ENCODE measurements at places on chromosomes 5 and 9. TPM values are rescaled to one million over a fixed set of nuclear protein-coding genes. Genes with fewer than 3 reads are reported as not detected.

GRCh38 chr5:169071-169727 lies 22.1 kb upstream of the LRRC14B start:
- DNase-seq: no peak

GRCh38 chr5:111004291-111004690 lies 67.2 kb upstream of the TSLP start:
- DNase-seq: no peak

GRCh38 chr9:81289622-81290021 lies 399.7 kb downstream of the TLE1 start:
- no peak for DNase-seq

GRCh38 chr9:18358325-18358724 lies 115.6 kb upstream of the ADAMTSL1 start:
- DNase-seq: no peak

Gene APBB3
- 21.9 TPM for polyA plus RNA-seq

- DNase-seq: no peak
Observed at GRCh38 chr5:24525414-24525813, 119.4 kb downstream of the CDH10 start.

DNA sequence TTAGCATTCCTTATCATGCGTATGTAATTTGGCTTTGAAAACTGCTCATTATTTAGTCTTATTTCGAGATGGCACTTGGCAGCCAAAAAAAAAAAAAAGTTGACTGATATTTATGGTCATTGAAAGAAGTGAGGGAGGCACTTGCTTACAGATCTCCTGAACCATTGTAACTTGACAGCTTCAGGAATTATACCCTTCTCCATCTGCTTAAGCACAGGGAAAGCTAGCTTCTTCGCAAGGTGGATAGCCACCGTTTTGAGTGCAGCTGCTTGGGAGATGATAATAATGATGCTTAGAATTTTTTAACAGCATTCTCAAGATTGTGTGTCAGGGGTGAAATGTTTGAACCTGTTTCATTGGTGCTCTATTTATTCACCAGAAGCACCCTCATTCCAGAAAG lies 116.1 kb downstream of the GIN1 start:
- no peak for DNase-seq

Gene PFN3
- not detected for polyA plus RNA-seq

- no peak for DNase-seq
Observed at GRCh38 chr9:134707031-134707680, 65.6 kb downstream of the COL5A1 start.

Gene RANBP3L
- polyA plus RNA-seq: not detected

GRCh38 chr5:157748760-157749461 lies 5.4 kb downstream of the LSM11 start:
- no peak for DNase-seq

- no peak for DNase-seq
Observed at GRCh38 chr9:130675396-130675795, 11.0 kb downstream of the PRDM12 start.

DNA sequence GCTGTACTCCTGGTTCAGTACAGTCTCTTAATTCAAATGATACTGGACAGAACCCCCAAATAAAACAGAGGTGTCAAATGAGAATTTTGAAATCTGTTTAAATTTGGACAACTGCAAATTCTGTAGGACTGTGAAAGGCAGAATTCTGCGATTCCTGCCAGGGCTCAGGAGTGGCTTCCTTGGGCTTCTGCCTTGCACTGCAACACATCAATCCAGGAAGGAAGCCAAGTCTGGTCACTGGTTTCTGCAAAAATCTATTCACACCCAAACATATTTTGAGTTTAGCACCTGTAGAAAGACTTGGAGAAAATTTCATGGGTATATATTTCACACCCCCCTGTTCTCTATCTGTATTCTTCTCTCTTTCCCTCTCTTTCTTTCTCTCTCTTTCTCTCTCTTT lies 37.5 kb upstream of the FST start:
- no peak for DNase-seq

GRCh38 chr9:96232539-96233241 lies 69.3 kb downstream of the HSD17B3 start:
- no peak for DNase-seq

Gene PDE8B
- polyA plus RNA-seq: 0.20 TPM

- DNase-seq: no peak
Observed at GRCh38 chr5:107517185-107518033, 153.3 kb downstream of the EFNA5 start.

DNA sequence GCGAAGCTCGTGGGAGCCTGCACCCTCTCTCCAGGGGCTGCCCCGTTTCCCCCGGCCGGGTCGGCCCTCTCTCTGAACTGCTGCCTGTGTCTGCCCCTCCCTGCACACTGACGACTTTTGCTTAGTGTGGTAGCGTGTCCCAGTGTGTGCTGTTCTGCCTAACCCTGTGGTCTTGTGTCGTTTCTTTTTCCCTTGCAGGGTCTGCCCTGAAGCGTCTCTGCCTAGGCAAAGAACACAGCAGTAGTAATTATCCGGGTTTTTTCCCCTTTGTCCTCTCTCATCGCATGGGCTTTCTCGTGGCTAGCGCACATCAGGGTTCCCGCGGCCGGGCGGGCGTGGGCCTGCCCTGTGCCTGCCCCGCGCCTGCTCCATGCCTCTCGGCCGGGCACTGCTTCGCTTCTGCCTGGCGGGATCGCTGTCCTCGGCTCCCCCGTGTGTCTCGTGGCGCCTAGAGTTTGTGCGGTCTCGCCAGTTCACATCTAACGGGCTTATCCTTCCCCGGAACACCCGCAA lies 122.7 kb downstream of the WNK2 start:
- DNase-seq: no peak

GRCh38 chr5:25362799-25363198 lies 718.0 kb upstream of the CDH10 start:
- DNase-seq: no peak

Gene LHX3
- 0.03 TPM for polyA plus RNA-seq

DNA sequence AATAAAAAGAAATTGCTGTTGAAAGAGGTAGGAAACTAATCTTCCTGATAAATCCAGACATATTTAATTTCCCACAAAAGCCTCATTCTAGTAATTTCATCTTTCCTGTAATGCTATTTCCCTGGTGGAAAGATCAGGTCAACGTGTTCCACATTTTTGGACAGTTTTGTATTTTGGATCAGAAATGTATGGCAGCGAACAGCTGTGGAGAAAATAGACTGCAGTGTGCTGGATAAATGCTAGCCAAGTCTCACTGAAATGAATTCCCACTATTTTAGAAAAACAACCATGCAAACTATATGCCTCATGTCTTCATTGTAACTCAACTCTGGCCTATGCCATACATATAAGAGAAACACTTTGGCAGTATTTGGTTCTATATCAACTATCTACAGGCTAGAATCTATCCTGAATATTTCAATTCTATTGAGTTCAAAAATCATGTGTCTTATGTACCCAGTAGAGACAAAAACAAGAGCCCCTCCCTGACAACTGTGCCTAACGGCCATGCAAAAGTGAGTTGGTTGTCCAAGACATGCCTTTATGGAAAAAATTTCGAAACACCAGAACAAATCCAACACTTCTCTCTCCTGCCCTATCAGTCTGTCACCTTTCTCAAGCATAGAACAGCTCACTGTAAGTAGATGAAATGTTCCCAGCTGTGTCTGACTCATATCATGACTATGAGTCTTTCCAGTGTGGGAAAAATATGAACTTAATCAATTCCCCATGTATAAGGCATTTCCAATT lies 191.3 kb upstream of the NREP start:
- no peak for DNase-seq

DNA sequence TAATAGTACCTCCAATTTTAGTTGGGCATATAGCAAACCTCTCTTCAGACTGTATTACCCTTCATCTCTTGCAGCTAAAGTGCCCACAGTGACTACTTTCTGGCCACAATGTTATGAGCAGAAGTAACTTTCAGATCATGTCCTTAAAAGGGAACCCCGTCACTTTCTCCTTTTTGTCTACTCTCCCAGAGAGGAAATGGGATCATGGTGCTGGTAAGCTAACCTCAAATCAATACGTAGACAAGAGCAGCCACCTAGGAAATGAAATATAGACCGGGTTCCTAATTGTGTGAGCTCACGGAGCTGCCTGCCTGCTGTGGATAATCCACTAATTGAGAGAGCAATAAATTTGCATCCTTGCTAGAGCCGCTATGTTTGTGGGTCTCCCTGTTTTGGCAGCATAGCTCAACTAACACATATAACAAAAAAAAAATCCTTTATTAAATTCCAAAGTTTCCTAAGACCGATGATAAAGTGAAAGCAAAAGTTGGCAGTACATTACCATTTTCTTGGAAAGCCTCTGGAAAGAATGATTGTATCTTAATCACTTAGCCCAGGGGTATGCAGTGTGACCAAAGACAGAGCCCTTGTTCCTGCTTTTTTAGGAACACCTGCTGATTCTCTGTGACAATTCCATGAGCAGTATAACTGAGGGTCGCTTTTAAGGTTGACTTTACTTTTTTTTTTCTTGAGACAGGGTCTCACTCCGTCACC lies 5.6 kb upstream of the IL7R start:
- DNase-seq: no peak

Gene ANKRD31
- polyA plus RNA-seq: 0.02 TPM

Gene ZNF354C
- polyA plus RNA-seq: 0.64 TPM

DNA sequence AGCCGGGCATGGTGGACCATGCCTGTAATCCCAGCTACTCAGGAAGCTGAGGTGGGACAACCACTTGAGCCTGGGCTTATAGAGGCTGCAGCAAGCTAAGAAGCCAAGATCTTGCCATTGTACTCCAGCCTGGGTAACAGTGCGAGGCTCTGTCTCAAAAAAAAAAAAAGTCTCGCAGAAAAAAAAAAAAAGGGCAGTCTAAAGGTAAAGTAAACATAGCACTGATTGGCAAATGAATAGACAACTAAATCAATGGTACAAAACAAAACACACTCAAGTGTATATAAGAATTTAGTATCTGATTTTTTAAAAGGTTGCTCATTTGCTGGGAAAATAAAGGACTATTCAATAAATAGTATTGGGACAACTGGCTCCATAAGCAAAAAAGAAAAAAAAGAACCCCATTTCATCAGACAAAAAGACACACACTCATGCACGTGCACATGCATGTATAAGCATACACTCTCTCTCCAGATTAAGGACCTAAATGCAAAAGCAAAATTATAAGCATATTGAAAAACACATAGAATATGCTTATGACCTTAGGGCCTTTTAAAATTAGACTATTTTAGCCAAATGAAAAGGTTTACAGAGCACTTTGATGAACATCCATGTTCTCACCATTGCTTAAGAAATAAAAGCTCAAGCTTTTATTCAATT lies 5.7 kb downstream of the IL6ST start:
- no peak for DNase-seq

GRCh38 chr5:35136386-35136785 lies 88.6 kb upstream of the AGXT2 start:
- DNase-seq: no peak

- no peak for DNase-seq
Observed at GRCh38 chr5:93571114-93571949, 9.7 kb downstream of the NR2F1-AS1 start.

GRCh38 chr9:108083796-108084352 lies 594.3 kb upstream of the KLF4 start:
- no peak for DNase-seq

GRCh38 chr5:180318456-180319089 lies 26.7 kb upstream of the MAPK9 start:
- DNase-seq: no peak

Gene PCA3
- polyA plus RNA-seq: not detected

GRCh38 chr5:111532886-111533582 lies 20.7 kb upstream of the STARD4 start:
- no peak for DNase-seq

Gene OTULINL
- polyA plus RNA-seq: 2.3 TPM

DNA sequence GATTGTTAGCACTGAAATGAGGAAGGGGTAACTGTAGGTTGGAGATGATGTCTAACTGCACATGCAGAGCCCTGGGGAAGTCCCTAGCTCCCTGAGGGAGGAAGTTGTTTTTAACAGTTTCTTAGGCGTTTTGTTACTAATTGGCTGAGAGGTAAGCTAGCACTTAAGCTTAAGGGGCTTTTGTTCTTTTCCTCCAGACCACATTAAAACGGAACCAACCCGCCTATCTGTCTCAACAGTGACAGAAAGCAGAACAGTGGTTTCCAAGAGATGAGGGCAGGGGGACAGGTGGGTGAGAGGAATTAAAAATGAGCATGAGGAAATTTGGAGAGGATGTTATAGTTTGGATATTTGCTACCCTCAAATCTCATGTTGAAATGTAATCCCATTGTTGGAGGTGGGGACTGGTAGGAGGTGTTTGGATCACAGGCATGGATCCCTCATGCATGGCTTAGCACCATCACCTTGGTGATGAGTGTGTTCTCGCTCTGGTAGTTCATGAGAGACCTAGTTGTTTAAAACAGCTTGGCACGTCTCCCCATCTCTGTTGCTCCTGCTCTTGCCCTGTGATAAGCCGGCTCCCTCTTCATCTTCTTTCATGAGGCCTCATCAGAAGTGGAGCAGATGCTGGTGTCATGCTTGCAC lies 38.9 kb downstream of the LYRM7 start:
- no peak for DNase-seq
